Daoy (cell line): ENCODE measurements at places on chromosomes 4 and X. TPM values are rescaled to one million over a fixed set of nuclear protein-coding genes. Genes with fewer than 3 reads are reported as not detected.

MAGEB1 gene
- total RNA-seq, result 30.3 and 39.3 TPM in 2 replicates

TNMD gene
- not detected in 2 replicates for total RNA-seq

IL1RAPL1 gene
- total RNA-seq, result 1.5 and 1.7 TPM in 2 replicates

ZNF595 gene
- 36.6 and 39.3 TPM in 2 replicates for total RNA-seq

HNRNPD gene
- 38.6 and 40.2 TPM in 2 replicates for total RNA-seq

OPRPN gene
- total RNA-seq, result not detected in 2 replicates

OCIAD2 gene
- total RNA-seq, result 83.1 and 106 TPM in 2 replicates

SPIN2A gene
- not detected in 2 replicates for total RNA-seq

FAM9B gene
- not detected in 2 replicates for total RNA-seq

DUSP21 gene
- not detected in 2 replicates for total RNA-seq

FSTL5 gene
- 0.06 TPM in 1 of 2 replicates, not detected in the other for total RNA-seq

HSFX2 gene
- not detected in 2 replicates for total RNA-seq

TMEM31 gene
- not detected in 2 replicates for total RNA-seq

TEX11 gene
- not detected in 2 replicates for total RNA-seq

ATP2B3 gene
- total RNA-seq, result not detected in 2 replicates

ZNF157 gene
- total RNA-seq, result 0.06 TPM in 1 of 2 replicates, not detected in the other

ZMAT1 gene
- total RNA-seq, result 0.36 and 0.46 TPM in 2 replicates

MSX1 gene
- total RNA-seq, result 18.7 and 28.5 TPM in 2 replicates

AADAT gene
- 2.5 and 3.2 TPM in 2 replicates for total RNA-seq

TRMT2B gene
- 9.0 and 19.9 TPM in 2 replicates for total RNA-seq

FAM184B gene
- total RNA-seq, result 0.03 and 0.29 TPM in 2 replicates

PCDH19 gene
- 0.06 TPM in 1 of 2 replicates, not detected in the other for total RNA-seq

CCDC160 gene
- not detected in 2 replicates for total RNA-seq

HTT-AS gene
- total RNA-seq, result not detected in 2 replicates

CXCL11 gene
- total RNA-seq, result 3.7 and 9.8 TPM in 2 replicates

NDST4 gene
- not detected in 2 replicates for total RNA-seq

GABRE gene
- total RNA-seq, result 3.0 and 27.3 TPM in 2 replicates

SLIT2 gene
- total RNA-seq, result 0.29 and 0.39 TPM in 2 replicates

LDOC1 gene
- total RNA-seq, result 1.0 and 1.7 TPM in 2 replicates

FGG gene
- total RNA-seq, result not detected in 2 replicates

BTC gene
- total RNA-seq, result 0.03 and 0.29 TPM in 2 replicates

CHIC2 gene
- total RNA-seq, result 18.3 and 44.3 TPM in 2 replicates

COL4A6 gene
- total RNA-seq, result 1.5 and 2.9 TPM in 2 replicates

FAM133A gene
- 2.1 and 4.9 TPM in 2 replicates for total RNA-seq

BST1 gene
- total RNA-seq, result 3.8 and 11.0 TPM in 2 replicates

AFM gene
- total RNA-seq, result not detected in 2 replicates

NLGN3 gene
- total RNA-seq, result not detected in 2 replicates

ZCCHC18 gene
- total RNA-seq, result 0.39 and 1.1 TPM in 2 replicates

TEX13D gene
- total RNA-seq, result not detected in 2 replicates

CYTL1 gene
- 15.8 and 22.1 TPM in 2 replicates for total RNA-seq

GPR173 gene
- total RNA-seq, result 0.24 and 1.2 TPM in 2 replicates

CLDN34 gene
- total RNA-seq, result not detected in 2 replicates

CEP135 gene
- total RNA-seq, result 5.4 and 5.5 TPM in 2 replicates

FRG2 gene
- total RNA-seq, result 0.11 TPM in 1 of 2 replicates, not detected in the other

TRPC5OS gene
- not detected in 2 replicates for total RNA-seq

RTL3 gene
- 0.21 TPM in 1 of 2 replicates, not detected in the other for total RNA-seq

GPC3 gene
- total RNA-seq, result 0.18 and 0.34 TPM in 2 replicates

GAGE13 gene
- total RNA-seq, result 12.3 and 21.8 TPM in 2 replicates

IQCM gene
- total RNA-seq, result not detected in 2 replicates

GYPE gene
- total RNA-seq, result not detected in 2 replicates

RAP1GDS1 gene
- 18.1 and 19.6 TPM in 2 replicates for total RNA-seq

FHDC1 gene
- total RNA-seq, result 0.51 and 1.6 TPM in 2 replicates

XAGE2 gene
- total RNA-seq, result not detected in 2 replicates

MAGEA2B gene
- total RNA-seq, result 45.1 and 48.6 TPM in 2 replicates

AR gene
- 0.06 and 0.29 TPM in 2 replicates for total RNA-seq

PNCK gene
- not detected in 2 replicates for total RNA-seq

XAGE1A gene
- total RNA-seq, result 4.5 and 5.7 TPM in 2 replicates

GPR119 gene
- total RNA-seq, result not detected in 2 replicates

KCND1 gene
- 0.18 and 0.46 TPM in 2 replicates for total RNA-seq
